Mesothelial cell of epicardium (in vitro differentiated cells): ENCODE measurements at places on chromosomes 5 and 9.

- no peak for DNase-seq
Measured at GRCh38 chr5:95835682-95836385, 13.3 kb upstream of the GLRX start.

DNA sequence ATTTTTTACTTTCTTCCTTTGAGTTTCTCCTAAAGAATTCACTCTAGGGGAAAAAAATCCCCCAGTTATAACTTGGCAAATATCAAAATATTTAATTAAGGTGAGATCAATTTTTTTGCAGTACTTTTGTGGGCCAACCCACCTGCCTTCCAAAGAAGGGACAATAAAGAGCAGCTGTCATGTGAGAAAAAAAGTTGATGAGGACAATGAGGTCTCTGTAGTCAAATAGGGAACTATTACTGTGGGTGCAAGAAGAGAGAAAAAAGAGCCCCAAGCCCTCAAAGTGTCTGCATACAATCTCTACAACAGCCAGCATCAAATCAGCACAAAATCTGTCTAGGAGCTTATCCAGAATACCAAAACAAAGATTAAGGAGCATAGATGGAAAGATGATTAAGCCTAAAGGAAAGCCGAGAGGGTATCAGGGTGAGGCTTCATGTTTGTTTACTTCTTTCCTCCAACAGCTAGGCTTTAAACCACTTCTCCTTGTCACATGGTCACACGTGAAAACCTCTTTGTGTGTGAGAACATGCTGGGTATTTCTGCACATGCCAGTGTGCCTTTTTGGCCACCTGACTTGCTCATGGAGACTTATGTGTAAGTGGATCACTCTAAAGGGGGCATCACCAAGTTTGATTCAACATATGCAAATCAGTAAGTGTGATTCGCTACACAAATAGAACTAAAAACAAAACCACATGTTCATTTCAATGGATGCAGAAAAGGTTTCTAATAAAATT, 19.2 kb upstream of the FYB1 start:
- no peak for DNase-seq

GRCh38 chr5:39578887-39579497, 154.2 kb upstream of the DAB2 start:
- no peak for DNase-seq

DNA sequence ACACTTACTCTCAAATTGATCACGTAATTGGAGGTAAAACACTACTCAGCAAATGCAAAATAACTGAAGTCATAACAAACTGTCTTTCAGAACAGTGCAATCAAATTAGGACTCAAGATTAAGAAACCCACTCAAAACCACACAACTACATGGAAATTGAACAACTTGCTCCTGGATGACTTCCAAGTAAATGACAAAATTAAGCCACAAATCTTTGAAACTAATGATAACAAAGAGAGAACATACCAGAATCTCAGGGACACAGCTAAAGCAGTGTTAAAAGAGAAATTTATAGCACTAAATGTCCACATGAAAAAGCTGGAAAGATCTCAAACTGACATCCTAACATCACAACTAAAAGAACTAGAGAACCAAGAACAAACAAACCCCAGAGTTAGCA, 540.5 kb upstream of the CDH18 start:
- no peak for DNase-seq

GRCh38 chr5:6754766-6755165, 41.5 kb downstream of the TENT4A start:
- no peak for DNase-seq

- DNase-seq = no peak
Measured at GRCh38 chr5:165673499-165673898, 2168.1 kb downstream of the MAT2B start.

- no peak for DNase-seq
Measured at GRCh38 chr5:72209147-72210115, 102.2 kb downstream of the MAP1B start.

- DNase-seq = no peak
Measured at GRCh38 chr5:152532714-152533113, 127.6 kb upstream of the NMUR2 start.

- peak; percentile 69 for DNase-seq
Measured at GRCh38 chr5:91556-92263, at the start of gene PLEKHG4B. PLEKHG4B (plus strand) TSS chr5:92168; CDS start chr5:92232, 64 bp downstream.

DNA sequence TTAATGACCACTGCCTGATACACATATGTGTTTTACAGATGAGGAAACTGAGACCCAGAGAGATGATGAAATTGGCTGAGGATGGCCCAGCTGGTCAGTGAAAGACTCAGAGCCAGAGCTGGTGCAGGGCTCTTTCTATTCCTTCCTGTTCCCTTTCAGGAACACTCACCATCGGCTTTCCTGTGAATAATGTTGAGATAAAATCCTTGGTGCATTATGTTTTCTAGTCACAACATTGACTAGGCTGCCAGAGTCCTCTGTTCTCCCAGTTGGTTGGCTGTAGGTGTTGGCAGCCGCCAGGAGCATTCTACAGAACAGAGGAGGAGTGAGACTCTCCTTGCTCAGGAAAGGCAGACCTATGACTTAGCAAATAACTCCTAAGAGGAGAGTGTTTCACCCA, 14.8 kb downstream of the TGFBI start:
- DNase-seq = no peak

- DNase-seq = no peak
Measured at GRCh38 chr9:110058304-110058953, 149.5 kb downstream of the C9orf152 start.

- no peak for DNase-seq
Measured at GRCh38 chr9:87712801-87713277, 13.1 kb upstream of the CTSL start.

GRCh38 chr9:4375424-4376200, 75.7 kb upstream of the GLIS3 start:
- no peak for DNase-seq

GRCh38 chr9:33350310-33350709, 52.1 kb downstream of the AQP7 start:
- no peak for DNase-seq

GRCh38 chr5:111425205-111425604, 87.1 kb downstream of the STARD4 start:
- DNase-seq = no peak
